Central memory CD8-positive, alpha-beta T cell (primary cell): ENCODE measurements at places on chromosomes 3 and 15.

DNA sequence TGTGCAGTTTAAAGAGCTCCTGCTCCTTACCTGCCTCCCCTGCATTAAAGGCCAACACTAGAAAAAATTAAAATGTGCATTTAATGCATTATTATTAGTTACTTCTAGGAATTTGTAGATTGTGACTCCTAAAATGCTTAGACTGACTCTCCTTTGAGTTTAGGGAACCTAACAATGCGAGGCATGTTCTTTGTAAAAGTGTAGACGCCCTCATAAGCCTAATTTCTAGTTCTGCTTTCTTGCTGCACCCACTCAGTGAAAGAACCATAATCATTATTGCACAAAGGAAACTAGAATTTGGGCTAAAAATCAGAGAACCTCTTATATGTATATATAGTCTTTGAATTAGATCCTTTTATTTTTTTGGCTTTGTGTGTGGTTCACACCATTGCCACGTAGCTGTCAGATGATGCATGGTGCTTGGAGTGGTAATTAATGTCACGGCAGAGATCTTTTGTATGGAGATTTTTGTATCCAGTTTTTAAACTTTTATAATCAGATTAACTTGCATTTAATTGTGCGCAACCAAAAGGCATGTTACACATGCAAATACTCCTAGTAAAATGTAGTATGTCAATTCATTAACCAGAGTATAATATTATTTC lies 710 bp downstream of the ABHD10 start:
- DNase-seq: no peak

- no peak for DNase-seq
Measured at GRCh38 chr3:53269888-53270880, 14.4 kb upstream of the TKT start.

GRCh38 chr3:186162221-186162620 lies 53.3 kb upstream of the ETV5 start:
- no peak for DNase-seq

DNA sequence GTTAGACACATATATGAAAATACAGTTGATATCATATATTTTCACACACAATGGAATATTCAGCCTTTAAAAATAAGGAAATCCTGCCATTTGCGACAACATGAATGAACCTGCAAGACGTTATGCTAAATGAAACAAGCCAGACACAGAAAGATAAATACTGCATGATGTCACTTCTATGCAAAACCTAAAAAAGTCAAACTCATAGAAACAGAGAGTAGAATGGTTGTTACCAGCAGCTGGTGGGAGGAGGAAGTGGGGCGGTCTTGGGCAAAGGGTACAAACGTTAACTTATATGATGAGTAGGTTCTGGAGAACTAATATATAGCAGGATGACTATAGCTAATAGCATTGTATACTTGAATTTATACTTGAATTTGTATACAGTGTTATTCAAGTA lies 213.2 kb upstream of the NR2F2 start:
- DNase-seq: no peak

DNA sequence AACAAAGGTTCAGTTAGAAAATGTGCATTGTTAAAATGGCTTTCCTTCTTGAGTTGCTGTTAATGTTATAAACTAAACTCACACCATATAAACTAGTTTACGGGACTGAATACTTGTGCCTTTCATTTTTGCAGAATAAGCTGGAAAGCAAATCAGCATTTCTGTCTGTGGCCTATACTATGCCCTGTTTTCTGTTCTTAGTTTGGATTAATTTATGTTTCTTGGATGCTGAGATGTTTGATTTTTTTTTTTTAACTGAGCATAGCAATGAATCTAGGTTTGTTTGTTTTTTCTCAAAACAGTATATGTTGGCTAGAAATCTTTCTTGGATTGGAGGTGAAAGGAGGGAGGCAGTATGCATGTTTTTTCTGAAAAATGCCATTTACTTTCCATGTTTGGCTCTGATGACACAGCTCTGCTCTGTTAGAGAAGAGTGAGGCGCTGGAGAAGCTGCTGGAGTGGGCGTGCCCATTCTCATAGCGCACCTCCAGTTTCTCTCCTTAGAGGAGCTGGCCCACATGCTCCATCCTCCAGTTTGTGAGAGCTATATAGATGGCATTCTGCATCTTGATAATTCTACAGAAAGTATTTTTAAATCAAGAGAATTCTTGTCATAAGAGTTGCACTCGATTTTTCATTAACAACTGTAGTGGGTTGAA lies 423.6 kb upstream of the TPM1 start:
- no peak for DNase-seq

DNA sequence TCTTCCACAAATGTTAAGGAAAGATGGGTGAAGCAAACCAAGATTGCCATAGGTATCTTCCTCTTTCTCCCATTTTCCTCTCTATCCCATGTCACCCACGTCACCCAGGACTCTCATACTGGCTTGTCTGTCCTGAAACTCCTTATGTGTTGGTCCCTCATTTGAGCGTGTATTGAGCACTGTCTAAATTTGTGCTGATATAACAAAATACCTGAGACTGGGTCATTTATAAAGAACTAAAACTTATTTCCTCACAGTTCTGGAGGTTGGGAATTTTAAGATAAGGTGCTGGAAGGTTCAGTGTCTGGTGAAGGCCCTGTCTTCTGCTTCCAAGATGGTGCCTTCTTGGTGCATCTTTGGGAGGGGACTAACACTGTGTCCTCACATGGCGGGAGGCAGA lies 186.9 kb upstream of the SLC24A5 start:
- no peak for DNase-seq

- no peak for DNase-seq
Measured at GRCh38 chr15:30922480-30923311, 19.0 kb downstream of the FAN1 start.

DNA sequence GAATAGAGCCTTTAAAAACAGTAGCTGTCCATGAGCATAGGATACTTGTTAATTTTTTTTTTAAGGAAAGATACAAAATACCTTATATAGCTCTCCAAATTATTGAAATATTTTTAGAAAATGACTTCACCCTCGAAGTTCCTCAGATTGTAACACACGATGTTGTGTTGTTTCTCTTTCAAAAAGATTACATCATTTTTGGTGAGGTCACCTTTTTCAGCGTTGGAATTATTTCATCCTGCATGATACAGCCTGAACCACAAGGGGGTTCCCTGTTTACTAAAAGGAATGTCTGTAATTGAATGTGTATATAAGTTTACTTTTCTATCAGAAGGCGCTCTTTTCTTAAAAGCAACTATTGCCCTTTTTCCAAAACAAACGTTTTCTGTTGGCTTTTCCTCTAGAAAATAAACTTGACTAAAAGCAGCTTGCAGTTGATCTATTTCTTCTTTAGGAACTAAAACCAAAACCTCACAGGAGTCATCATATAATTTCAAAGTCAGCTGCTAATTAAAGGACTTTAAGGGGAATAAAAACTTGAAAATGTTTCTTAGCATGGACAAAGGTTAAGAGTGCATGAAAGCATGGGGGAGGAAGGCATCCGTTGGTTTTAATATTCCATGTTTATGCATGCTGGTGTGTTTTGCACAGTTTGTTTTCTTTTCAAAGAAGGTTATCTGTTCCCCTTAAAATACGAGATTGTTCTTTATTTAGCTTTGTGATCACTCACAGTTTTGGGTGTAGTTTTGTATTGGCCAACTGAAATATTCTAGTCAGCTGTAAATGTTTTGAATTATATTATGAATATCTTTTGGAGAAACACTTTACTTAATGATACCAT lies 29.4 kb downstream of the LYSMD4 start:
- no peak for DNase-seq

- DNase-seq: no peak
Measured at GRCh38 chr15:30889196-30889595, 14.5 kb upstream of the FAN1 start.

GRCh38 chr3:64163755-64164148 lies 61.5 kb downstream of the PRICKLE2 start:
- DNase-seq: no peak

- no peak for DNase-seq
Measured at GRCh38 chr3:167091226-167091625, 288.9 kb downstream of the ZBBX start.

DNA sequence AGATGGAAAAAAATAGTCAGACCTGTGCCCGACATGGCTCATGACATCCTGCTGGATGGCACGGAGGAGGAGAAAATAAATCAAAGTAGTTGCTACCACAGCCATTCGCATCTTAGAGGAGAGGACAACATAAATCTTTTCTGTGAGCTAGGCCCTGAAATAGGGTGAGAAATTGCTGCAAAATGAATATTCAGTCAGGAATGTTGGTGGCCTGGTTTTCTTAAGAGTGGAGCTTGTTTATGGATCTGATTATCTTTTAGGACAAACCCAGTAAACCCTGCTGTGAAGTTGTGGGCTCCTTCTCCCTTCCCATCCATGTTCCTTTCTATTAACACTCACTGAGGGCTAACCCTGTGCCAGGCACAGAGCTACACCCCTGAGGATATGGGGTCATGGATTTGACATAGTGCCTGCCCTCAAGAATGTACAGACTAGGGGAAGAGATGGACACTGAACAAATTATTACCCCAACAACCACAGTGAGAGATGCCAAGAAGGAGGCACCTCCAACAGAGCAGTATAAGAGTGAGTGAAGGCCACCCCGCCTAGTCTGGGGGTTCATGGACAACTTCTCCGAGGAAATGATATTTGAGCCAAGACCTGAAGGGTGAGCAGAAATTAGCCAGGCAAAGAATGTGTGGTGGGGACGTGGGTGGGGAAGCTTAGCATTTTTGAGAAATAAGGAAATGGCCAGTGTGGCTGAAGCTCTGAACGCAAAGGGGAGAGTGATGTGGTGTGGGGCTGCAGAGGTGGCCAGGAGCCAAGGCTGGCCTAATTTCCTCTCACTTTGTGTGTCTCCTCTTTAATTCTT lies 68.9 kb upstream of the ARL8B start:
- DNase-seq: no peak

DNA sequence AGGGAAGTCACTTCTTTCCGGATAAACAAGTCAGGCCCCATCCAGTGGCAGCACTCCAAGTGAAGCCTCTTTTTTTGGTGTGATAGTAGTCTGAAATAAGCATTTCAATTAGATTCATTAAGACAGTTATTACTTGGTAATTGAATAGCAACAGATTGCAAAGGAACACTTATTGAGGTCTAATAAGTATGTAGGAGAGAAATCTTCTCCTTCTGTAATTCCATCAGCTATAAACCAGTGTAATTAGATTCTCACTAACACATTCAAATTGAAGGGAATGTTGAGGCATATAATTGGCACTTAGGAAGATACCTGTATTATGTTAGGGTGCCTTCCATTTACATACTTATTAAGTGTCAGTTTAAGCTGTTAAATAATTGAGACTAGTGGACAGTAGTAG lies 73.9 kb downstream of the SEMA6D start:
- no peak for DNase-seq

DNA sequence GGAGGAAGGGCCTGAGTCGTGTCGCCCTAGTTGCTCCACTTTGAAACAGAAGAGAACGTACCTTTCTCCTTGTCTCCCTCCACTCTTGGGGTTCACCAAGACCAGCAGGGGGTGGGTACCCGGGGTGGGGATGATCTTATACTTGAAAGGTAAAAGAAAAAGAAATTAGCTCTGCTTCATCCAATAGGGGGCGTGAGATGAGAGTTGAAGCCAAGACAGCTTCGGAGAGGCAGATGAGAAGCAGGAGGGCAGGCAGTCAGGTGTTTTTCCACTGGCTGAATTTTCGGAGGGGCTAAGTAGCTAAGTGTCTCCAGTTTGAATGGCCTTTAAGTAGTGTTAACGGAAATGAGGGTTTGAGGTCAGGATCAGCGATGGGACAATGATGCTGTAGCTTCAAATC lies 100.4 kb downstream of the DGKG start:
- no peak for DNase-seq

- DNase-seq: no peak
Measured at GRCh38 chr3:13578251-13578650, 29.3 kb downstream of the FBLN2 start.

GRCh38 chr3:87414271-87414670 lies 137.9 kb upstream of the POU1F1 start:
- DNase-seq: no peak

- peak; percentile 28 for DNase-seq
Measured at GRCh38 chr3:161371441-161372320, at the start of gene SPTSSB. TSS of gene SPTSSB (minus strand) at chr3:161371517. CDS start at chr3:161346323, 25,194 bp downstream.

GRCh38 chr3:139353920-139354556 lies 10.2 kb downstream of the MRPS22 start:
- DNase-seq: no peak

- no peak for DNase-seq
Measured at GRCh38 chr3:51963951-51964451, 3.3 kb downstream of the PCBP4 start.

DNA sequence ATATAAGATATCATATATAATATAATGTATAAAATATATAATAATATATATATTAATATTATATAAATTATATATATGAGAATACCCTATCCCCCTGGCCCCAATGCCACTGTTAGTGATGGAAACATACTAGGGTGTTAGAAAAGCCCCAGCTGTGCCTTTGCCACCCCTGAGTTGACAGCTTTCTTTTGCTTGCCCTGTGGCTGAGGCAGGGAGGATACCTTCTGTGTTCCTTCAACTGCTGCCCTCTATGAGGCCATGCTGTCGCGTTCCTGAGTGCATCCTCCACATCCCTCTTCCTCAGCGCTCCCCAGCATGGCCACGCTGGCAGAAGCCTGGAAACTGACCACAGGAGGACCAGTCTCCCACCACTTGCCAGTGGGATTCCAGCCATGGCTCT lies 26.3 kb downstream of the FAN1 start:
- DNase-seq: no peak

- no peak for DNase-seq
Measured at GRCh38 chr15:65532738-65533051, 2.4 kb downstream of the HACD3 start.

DNA sequence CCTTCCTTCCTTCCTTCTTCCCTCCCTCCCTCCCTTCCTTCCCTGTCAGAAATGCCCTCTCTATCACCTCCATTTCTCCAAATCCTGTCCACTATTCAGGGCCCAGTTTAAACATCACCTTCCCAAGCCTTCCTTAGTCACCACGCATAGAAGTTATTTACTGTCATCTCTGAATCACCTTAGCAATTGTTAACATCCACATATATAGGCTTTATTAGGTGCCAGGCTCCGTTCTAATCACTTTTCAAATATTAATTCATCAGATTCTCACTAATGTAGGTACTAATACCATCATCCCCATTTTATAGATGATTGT lies 1.1 kb upstream of the MAGEF1 start:
- no peak for DNase-seq

- DNase-seq: no peak
Measured at GRCh38 chr3:108021533-108021932, 69.3 kb downstream of the CD47 start.

GRCh38 chr3:191143224-191143623 lies 55.8 kb upstream of the OSTN start:
- no peak for DNase-seq

GRCh38 chr3:195850857-195851543 lies 39.3 kb upstream of the MUC4 start:
- peak; percentile 80 for DNase-seq

- DNase-seq: no peak
Measured at GRCh38 chr15:74262151-74262550, 26.0 kb downstream of the CCDC33 start.

DNA sequence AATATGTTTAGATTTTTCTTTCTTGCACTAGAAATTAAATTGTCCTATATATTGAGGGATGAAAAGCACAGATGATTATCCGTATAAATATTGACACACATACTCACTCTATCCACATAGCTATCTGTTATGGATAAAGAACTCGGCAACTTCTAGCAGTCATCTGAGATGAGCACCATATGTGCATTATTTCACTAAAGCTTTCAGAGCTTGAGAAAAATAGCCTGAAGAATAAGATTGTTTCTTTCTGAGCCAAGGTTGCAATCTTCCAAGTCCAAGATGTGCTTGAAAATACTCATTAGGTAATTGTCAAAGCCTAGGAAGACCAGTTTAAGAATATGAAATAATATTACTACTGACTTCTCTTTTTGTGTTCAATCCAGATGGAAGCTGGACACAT lies 40.5 kb downstream of the COL8A1 start:
- DNase-seq: no peak
